ENCODE measurements at places on chromosomes 6 and 20. TPM values are rescaled to one million over a fixed set of nuclear protein-coding genes. Genes with fewer than 3 reads are reported as not detected.

DNA sequence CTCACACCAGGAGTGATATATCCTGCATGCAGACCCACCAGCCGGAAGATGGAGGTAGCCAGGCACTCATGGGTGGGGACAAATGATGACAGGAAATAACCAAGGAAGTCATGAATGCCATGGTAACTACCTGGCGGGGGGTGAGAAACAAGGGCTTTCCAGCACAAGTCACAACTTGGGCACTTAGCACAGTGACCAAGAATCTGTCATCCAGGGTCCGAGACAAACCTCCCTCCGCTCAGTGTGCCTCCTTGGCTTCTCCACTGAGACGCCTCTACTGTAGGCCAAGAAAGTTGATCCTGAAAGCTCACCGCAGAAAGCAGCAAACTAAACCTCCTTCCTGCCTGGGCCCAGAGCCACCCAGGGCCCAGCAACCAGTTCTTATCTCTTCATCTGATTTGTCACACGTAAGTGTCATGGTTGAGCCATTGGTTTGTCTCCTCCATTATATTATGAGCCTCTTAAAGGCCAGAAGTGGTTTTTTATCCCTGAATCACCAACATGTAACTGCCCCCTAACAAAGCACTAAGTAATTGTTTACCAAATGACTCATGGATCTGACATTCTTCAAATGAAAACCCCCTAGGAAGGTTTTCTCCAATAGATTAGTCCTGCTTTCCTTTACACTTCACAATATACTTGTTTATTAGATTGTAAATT is 84.3 kb upstream of the TAB2 start:
- peak; percentile 42 for DNase-seq

- no peak for DNase-seq
Observed at GRCh38 chr20:17456279-17456678, 74.9 kb downstream of the BFSP1 start.

- no peak for DNase-seq
Observed at GRCh38 chr6:3381233-3381921, 75.5 kb downstream of the SLC22A23 start.

DNA sequence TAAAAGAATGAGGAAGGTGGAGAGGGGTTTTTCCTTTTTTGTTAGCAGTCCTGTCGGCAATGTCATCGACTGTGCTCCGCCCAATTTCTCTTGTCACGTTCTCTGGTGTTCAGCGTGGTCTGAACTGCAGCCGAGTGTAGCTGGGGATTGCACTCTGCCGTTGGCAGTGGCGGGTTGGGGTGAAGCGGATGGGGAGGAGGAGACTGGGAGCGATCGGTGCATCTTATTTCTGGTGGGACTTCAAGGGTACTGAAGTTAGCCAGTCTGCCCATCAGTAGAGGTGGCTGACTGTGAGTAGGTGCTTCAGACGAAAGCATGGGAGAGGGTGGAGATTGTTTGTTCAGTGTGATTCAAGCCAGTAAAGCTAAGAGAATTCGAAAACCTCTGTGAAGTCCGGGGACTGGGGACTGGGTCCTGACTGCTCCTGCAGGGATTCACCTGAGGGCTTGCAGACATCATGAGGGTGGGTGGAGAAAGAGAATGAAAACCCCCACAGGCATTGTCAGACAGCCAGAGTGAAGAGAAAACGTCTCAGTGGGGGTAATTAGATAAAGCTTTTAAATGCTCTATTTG is 5.1 kb downstream of the RREB1 start:
- no peak for DNase-seq

- no peak for DNase-seq
Observed at GRCh38 chr6:42400886-42401612, 50.7 kb downstream of the TRERF1 start.

DNA sequence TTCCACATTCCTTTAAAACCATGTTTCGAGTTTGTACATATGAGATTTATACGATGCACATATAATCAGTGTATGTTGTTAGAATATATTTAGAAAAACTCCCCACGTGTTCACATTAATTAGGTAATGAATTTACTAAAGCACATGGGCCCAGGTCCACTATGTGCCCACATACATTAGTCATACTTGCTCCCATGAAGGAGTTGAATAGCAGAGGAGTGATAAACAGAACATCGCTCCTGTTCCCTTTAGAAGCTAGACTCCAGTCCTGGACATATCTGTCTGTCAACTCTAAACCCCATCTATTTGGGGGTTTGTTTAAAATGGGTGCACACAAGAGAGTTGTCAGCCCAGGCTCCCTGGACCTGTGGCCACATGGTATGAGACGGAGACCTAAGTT is 108.1 kb upstream of the TIAM2 start:
- no peak for DNase-seq

DNA sequence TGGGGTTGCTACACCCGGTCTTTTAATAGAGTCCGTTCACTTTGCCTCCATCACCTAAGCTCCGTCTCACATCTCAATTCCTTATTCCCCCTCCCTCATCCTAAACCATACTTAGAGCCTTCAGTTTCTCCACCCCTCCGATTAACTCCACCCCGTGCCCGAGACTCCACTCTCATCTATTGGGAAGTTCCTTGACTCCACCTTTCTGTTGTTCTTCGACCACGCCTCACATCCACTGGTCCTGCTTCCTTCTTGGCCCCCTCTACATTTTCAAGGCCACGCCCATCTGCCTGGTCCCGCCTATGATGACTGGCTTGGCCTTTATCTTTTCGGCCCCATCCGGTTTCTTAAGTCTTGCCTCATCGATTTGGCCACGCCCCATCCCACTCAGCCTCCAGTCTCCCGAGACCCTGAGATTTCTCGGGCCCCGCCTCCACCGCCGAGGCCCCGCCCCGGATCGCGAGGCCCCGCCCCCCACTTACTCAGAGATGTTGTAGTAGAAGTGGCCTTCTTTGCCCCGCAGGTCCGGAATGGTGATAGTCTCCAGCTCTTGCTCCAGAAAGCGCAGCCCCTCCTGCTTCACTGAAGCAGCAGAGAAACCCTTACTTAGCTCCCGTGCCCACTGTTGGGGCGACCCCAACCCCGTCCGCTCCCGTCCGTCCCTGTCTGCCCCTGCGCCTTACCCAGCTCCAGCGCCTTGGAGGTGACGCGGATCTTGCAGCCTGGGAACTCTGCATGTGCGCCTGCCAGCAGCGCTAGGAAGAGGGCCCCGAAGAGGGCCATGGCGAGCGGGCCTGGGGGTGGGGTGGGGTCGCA is 1.1 kb downstream of the PLTP start:
- peak; percentile 99 for DNase-seq

GRCh38 chr20:35942243-35942642 is 12.1 kb downstream of the SCAND1 start:
- DNase-seq: no peak

DNA sequence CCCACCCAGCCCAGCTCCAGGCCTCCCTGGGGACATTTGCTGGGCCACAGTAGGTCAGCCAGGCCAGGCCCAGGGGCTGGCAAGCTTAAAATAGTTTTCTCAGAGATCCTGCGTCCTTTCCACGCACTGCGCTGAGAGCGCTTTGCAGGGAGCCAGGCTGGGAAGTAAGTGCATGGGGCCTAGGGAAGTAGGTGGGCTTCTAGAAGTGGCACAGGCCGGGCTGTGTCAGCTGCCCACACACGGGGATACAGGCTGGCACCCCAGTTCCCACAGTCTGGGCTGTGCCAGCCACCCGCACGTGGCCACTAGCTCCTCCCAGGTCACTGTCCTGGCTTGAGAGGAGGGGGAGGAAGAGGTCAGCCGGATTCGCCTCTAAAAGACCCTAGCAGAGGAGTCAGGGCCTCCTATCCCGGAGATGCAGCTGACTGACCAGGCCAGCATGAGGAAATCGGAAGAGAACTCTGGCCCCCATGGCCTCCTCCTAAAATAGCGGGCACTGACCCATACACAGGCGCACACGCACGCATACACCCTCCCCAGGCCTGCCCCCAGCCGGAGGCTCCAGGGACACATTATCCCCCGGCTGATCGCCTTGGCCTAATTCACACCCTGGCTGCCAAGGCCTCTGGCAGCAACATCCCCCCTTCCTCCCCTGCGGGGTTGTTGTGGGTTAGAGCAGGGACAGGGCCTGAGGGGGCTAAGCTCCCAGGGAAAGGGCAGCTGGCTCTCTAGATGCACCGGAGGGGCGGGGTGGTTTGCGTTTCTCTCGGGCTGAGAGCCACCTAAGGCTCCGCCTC is 5.4 kb downstream of the SLCO4A1 start:
- DNase-seq: no peak

GRCh38 chr20:44632103-44632752 is 19.3 kb downstream of the ADA start:
- no peak for DNase-seq

- DNase-seq: no peak
Observed at GRCh38 chr6:17724341-17724740, 17.6 kb upstream of the NUP153 start.

DNA sequence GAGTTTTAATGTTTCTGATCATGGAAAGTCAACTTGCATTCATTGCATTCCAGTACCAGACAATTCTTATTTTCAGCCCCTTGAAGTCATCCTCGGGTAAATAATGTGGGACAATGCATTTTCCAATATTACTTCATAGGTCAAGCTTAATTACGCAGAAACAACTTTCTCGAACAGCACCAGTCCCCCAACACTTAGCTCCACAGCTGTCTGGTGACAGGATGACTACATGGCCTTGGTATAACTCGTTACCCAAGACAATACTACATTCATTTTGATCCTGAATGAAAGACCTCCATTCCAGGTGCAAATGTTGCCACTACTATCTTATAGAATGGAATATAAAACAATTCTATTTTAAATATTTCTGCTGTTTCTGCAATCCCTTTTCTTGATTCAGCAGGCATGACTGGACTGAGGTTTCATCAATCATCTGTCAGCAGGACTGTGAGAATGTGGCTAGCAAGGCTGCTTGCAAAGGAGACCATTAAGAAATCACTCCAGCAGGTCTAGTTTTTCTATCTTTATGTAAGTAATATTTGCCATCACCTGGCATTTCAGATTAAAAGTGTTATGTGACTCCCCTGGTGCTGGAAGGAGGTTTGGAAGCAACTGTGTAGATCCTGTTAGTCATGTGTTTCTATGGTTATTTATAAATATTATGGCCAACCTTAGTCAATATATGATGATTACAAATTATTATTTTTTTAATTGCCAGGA is 147.9 kb downstream of the HAO1 start:
- no peak for DNase-seq

DNA sequence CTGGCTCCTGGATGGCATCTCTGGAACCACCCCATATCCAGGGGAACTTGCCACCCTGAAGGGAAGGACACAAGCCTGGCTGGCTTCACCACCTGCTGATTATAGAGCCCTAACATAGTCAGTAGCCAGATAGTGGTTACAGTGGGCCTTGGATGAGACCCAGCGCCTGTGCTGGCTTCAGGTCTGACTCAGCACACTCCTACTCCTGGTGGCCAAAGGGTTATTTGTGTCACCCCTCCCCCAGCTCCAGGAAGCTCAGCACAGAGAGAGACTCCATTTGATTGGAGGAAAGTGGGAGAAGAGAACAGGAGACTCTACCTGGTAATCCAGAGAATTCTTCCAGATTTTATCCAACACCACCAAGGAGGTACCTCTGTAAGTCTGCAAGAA is 12.8 kb downstream of the SNX14 start:
- no peak for DNase-seq

- no peak for DNase-seq
Observed at GRCh38 chr6:39008737-39009136, 39.8 kb upstream of the GLP1R start.

DNA sequence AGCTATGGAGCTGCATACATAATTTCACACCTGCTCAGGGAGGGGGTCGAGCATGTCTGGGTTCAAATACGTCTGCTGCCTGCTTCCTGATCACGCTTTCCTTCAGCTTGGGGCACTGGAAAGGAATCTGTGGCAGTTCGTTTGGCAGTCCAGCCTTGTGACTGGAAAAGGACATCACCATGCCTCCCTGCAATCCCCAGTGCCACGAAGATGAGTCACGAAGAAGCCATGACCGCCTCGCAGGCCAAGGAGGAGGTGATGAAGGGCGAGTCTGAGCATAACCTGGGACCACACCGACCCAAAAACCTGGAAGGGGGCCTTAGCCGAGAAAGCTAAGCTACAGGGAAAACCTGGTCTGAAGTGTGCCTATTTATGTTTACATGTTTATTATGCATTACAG is 13.1 kb downstream of the JAG1 start:
- DNase-seq: no peak

- DNase-seq: no peak
Observed at GRCh38 chr6:155400654-155400965, 55.0 kb downstream of the NOX3 start.

Gene BTBD9
- 4.9 TPM for total RNA-seq

Gene SLC35D3
- total RNA-seq: not detected

Gene COL19A1
- 0.12 TPM for total RNA-seq
